ENCODE measurements at places on chromosomes 11 and 22. TPM values are rescaled to one million over a fixed set of nuclear protein-coding genes. Genes with fewer than 3 reads are reported as not detected.

Gene SLC2A11
- total RNA-seq: 11.6 TPM

Gene OR52H1
- total RNA-seq: not detected

Gene HEPN1
- not detected for total RNA-seq

Gene PLEKHB1
- total RNA-seq: 8.9 TPM

Gene SPTBN2
- total RNA-seq: 115 TPM

Gene GRAP2
- not detected for total RNA-seq

Gene CALCA
- 0.56 TPM for total RNA-seq

Gene C22orf42
- not detected for total RNA-seq

- H3K36me3 ChIP-seq: no peaks in the 10 kb centered on the region
- no peak overlapping the region for H3K4me3 ChIP-seq
- no peak for DNase-seq
- H3K27ac ChIP-seq: no peak overlapping the region
- no peaks in the 10 kb centered on the region for H3K27me3 ChIP-seq
- H3K4me1 ChIP-seq: no peaks in the 10 kb centered on the region
Measured at GRCh38 chr11:113593698-113594308, 112.3 kb downstream of the TMPRSS5 start.

DNA sequence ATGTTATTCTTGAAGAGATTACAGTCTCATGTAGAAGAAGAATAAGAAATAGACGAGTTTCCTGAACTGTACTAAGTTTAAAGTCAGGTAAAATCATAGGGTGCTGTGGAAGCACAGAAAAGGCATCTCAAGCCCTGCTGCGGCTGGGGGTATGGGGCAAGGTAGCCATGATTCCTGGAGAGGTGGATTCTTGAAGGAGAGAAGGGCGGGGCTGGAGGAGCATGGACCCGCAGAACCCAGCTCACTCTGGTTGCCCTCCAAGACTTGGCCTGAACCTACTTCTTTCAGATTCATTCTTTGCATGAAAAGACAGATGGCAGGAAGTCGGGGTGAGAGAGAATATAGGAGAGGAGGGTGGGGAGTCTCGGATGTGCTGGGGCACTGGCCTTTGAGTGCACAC lies 57.8 kb downstream of the OPCML start:
- H3K27ac ChIP-seq: no peak overlapping the region
- no peaks in the 10 kb centered on the region for H3K27me3 ChIP-seq
- H3K36me3 ChIP-seq: no peaks in the 10 kb centered on the region
- no peaks in the 10 kb centered on the region for H3K4me1 ChIP-seq
- DNase-seq: no peak

- H3K27ac ChIP-seq: peak overlapping the region; percentile 98
- peak overlapping the region; percentile 76 for H3K4me3 ChIP-seq
Measured at GRCh38 chr11:67505605-67506396, 638 bp upstream of the PITPNM1 start.

- no peak for DNase-seq
- no peaks in the 10 kb centered on the region for H3K36me3 ChIP-seq
- no peak overlapping the region for H3K4me3 ChIP-seq
- no peaks in the 10 kb centered on the region for H3K27me3 ChIP-seq
- H3K4me1 ChIP-seq: no peaks in the 10 kb centered on the region
Measured at GRCh38 chr22:20146777-20147176, 4.1 kb downstream of the CCDC188 start.

GRCh38 chr22:50247748-50248147 lies 2.9 kb upstream of the TUBGCP6 start:
- H3K4me1 ChIP-seq: peaks cover 25% of the 10 kb centered on the region
- H3K27me3 ChIP-seq: no peaks in the 10 kb centered on the region
- no peak overlapping the region for H3K4me3 ChIP-seq
- no peak overlapping the region for H3K27ac ChIP-seq
- H3K36me3 ChIP-seq: no peaks in the 10 kb centered on the region

DNA sequence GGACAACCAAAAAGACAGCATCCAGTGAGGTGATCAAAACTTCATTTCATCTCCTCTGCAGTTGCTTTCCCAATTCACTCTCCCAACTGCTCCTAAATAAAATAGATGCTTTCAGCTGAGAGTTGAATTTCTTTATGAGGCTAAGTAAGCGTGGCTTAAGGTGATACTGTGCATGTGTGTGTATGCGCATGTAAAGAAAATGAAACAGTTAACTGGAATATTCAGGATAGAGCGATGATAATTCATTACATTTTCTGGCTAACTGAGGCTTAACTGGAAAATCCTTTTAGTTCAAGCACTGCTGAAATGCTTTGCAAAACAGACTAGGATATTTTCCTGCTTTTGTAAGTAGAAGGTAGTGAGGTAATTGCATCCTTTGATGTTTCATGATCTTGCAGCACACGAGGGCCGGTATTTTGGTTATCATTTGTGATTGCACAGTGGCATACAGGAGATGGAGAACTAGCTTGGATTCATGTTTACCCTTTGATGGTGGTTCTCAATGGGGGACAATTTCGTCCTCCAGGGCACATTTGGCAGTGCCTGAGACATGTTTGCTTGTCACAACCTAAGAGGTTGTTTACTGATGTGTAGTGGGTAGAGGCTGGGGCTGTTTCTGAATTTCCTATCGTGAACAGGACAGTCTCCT lies 71.2 kb downstream of the ZBTB16 start:
- H3K4me3 ChIP-seq: no peak overlapping the region
- no peak for DNase-seq
- H3K27me3 ChIP-seq: no peaks in the 10 kb centered on the region
- no peaks in the 10 kb centered on the region for H3K36me3 ChIP-seq
- peaks cover 40% of the 10 kb centered on the region for H3K4me1 ChIP-seq
- H3K27ac ChIP-seq: no peak overlapping the region

DNA sequence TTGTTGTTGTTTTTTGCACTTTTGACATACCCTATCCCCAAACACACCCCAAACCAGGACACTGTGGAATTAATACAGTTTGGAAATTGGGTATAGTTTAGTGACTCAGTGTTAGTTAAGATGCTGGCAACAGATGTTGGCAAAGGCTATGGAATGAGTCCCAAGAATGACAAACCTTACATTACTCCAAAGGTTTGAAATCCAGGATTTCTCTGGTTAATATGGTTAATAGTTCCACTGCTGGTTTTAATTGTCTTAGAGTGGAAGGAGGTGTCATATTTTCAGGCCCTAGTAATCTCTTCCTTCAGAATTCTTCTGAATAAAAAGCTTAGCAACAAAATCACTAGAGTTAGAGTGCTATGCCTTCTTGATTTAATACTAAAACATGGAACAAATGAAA lies 775 bp downstream of the LPXN start:
- no peak for DNase-seq
- H3K27me3 ChIP-seq: no peaks in the 10 kb centered on the region
- H3K4me1 ChIP-seq: peaks cover 6% of the 10 kb centered on the region

- H3K27me3 ChIP-seq: no peaks in the 10 kb centered on the region
- no peaks in the 10 kb centered on the region for H3K36me3 ChIP-seq
- no peak overlapping the region for H3K27ac ChIP-seq
- peak; percentile 32 for DNase-seq
- H3K4me3 ChIP-seq: no peak overlapping the region
- peaks cover 9% of the 10 kb centered on the region for H3K4me1 ChIP-seq
Measured at GRCh38 chr22:29787371-29787980, 20.3 kb downstream of the UQCR10 start.

GRCh38 chr22:19619144-19620009 lies 94.9 kb upstream of the SEPTIN5 start:
- no peak overlapping the region for H3K27ac ChIP-seq
- H3K4me3 ChIP-seq: no peak overlapping the region
- DNase-seq: no peak

- H3K4me3 ChIP-seq: no peak overlapping the region
- no peak for DNase-seq
- no peak overlapping the region for H3K27ac ChIP-seq
Measured at GRCh38 chr11:92830377-92831155, 138.9 kb upstream of the MTNR1B start.

DNA sequence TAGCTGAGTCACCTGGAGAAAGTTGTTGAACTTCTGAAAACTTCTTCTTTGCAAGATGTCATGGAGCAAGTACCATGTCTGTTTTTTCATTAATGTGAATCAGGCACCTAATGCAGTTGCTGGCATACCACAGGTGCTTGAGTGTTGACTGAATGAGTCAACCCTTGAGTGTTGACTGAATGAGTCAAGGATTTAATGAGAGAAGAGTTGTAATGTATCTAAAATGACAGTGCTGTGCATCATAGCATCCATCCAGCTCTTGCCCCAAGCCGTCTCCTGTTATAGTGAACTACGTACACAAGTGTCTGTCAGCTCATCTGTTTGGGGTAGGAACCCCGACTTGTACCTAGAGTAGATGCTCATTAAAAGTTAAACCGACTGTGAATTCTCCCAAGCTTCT lies 93.1 kb downstream of the CWC15 start:
- H3K27ac ChIP-seq: no peak overlapping the region
- peaks cover 4% of the 10 kb centered on the region for H3K36me3 ChIP-seq
- H3K4me3 ChIP-seq: no peak overlapping the region
- no peaks in the 10 kb centered on the region for H3K27me3 ChIP-seq

- peaks cover 11% of the 10 kb centered on the region for H3K4me1 ChIP-seq
- peak; percentile 72 for DNase-seq
- H3K27ac ChIP-seq: peak overlapping the region; percentile 71
- H3K4me3 ChIP-seq: no peak overlapping the region
- H3K36me3 ChIP-seq: no peaks in the 10 kb centered on the region
- H3K27me3 ChIP-seq: no peaks in the 10 kb centered on the region
Measured at GRCh38 chr22:32539631-32540421, 65.2 kb downstream of the FBXO7 start.

GRCh38 chr22:35467681-35468434 lies 67.9 kb downstream of the MCM5 start:
- H3K4me1 ChIP-seq: peaks cover 10% of the 10 kb centered on the region
- H3K27me3 ChIP-seq: no peaks in the 10 kb centered on the region
- H3K4me3 ChIP-seq: no peak overlapping the region
- no peaks in the 10 kb centered on the region for H3K36me3 ChIP-seq
- no peak for DNase-seq
- peak overlapping the region; percentile 33 for H3K27ac ChIP-seq

GRCh38 chr11:55701429-55701828 lies 39.4 kb downstream of the OR4C6 start:
- no peaks in the 10 kb centered on the region for H3K27me3 ChIP-seq
- no peaks in the 10 kb centered on the region for H3K4me1 ChIP-seq
- no peaks in the 10 kb centered on the region for H3K36me3 ChIP-seq
- DNase-seq: no peak
- H3K27ac ChIP-seq: no peak overlapping the region
- H3K4me3 ChIP-seq: no peak overlapping the region

DNA sequence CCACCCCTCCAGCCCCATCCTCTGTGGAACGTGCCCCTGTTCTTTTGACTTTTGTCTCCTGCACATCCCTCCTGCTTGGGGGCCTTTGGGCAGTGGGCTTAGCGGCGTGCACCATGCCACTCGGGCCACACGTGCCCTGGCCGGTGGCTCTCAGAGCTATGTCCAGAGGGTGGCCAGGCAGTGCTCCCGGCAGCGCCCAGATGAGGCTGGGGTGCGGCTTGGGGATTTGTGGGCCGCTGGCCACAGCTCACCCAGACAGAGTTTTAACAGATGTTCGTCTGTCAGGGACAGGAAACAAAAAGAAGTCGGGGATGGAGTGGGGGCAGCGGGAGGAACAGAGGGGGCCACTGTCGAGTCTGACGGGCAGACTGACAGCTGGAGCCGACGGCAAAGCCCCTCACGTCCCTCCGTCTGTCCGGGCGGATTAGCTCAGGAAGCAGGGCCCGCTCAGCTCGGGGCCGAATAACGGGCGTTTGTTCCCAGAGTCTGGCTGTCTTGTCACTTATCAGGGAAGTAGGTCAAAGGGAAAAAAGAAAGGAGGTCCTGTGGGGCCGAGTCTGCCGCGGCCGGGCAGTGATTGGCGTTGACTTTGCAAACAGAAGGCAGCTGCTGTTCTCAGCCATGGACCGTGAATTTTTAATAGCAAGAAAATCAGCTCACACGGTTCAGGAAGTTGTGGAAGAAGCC lies 61.6 kb downstream of the LRP5 start:
- peak; percentile 62 for DNase-seq
- no peak overlapping the region for H3K4me3 ChIP-seq
- no peaks in the 10 kb centered on the region for H3K36me3 ChIP-seq
- H3K27me3 ChIP-seq: no peaks in the 10 kb centered on the region
- peak overlapping the region; percentile 97 for H3K27ac ChIP-seq
- peaks cover 58% of the 10 kb centered on the region for H3K4me1 ChIP-seq

Data from hepatocyte (in vitro differentiated cells).